Mammary microvascular endothelial cell (primary cell): ENCODE measurements at places on chromosomes 6 and 20. TPM values are rescaled to one million over a fixed set of nuclear protein-coding genes. Genes with fewer than 3 reads are reported as not detected.

PPP1R3G gene
- total RNA-seq = 0.33 and 0.49 TPM in 2 replicates

CCN5 gene
- not detected in 2 replicates for total RNA-seq

COL21A1 gene
- 0.05 and 0.13 TPM in 2 replicates for total RNA-seq

F13A1 gene
- total RNA-seq = under 0.01 TPM in 1 of 2 replicates, not detected in the other

DEFB110 gene
- total RNA-seq = not detected in 2 replicates

DEFB132 gene
- not detected in 2 replicates for total RNA-seq

C4B gene
- total RNA-seq = 0.33 and 1.6 TPM in 2 replicates

IRF4 gene
- not detected in 2 replicates for total RNA-seq

NFATC2 gene
- total RNA-seq = 9.4 and 10.7 TPM in 2 replicates

RIN2 gene
- 57.9 and 75.0 TPM in 2 replicates for total RNA-seq
